ENCODE measurements at places on chromosomes 3 and 15.
A peak's percentile ranks its signal among the peaks of the same experiment; 100 is the strongest.

DNA sequence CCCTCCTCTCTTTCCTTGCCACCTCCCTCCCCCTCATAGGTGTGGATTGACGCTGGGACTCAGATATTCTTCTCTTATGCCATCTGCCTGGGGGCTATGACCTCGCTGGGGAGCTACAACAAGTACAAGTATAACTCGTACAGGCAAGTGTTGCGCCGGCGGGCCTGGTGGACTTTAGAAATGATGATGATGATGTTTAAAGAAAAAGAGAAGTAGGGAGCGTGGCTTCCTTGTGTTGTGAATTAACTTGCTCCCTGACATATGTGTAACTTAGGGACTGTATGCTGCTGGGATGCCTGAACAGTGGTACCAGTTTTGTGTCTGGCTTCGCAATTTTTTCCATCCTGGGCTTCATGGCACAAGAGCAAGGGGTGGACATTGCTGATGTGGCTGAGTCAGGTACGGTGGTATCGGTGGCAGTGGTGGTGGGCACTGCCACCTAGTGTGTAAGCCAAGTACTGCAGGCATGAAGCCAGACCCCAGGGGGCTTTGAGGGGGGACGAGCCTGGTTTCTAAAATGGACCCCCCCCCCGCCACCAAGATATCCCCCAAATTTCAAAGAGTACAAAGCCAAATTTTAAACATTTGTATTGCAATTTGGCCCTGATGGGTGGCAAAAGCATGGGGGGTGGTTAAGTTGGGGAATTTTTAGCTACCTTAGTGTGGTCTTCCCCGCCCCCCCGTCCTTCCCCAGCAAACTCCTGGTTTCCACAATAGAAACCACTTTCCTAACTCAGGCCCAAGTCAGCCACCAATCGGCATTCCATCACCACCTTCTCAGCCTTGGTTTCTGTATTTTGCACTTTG, 65.6 kb downstream of the SLC6A6 start:
- peak; percentile 42 for DNase-seq

DNA sequence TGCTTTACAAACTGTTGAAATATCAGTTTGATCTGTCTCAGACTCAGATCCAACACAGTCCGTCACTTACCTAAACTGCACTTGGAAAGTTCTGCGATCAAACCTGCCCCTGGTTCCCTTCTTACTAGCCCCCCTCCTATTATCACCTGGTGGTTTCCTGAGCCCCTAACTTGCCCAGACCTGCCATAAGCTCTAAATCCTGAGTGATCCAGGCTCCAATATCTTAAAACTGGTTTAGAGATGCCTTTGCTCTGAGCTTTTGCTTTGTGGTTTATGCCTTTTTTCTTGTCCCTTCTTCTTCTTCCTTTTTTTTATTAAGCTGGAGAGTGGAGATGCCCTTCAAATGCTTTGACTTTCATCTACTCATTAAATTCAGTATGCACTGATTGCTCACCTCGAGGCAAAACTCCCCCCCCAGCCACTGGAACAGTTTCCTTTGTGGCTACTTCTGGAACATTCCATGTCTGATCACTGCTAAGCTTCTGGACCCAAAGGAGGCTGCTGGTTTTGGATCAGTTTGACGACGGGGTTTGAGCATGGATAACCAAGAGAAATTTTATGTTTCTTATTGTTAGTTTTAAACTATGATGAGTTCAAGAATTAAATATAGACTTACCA, 3.5 kb upstream of the ITGB5 start:
- DNase-seq = no peak

GRCh38 chr15:57680021-57680420, 26.5 kb upstream of the POLR2M start:
- no peak for DNase-seq

- DNase-seq = no peak
Measured at GRCh38 chr15:22959321-22960101, 20.7 kb downstream of the CYFIP1 start.

DNA sequence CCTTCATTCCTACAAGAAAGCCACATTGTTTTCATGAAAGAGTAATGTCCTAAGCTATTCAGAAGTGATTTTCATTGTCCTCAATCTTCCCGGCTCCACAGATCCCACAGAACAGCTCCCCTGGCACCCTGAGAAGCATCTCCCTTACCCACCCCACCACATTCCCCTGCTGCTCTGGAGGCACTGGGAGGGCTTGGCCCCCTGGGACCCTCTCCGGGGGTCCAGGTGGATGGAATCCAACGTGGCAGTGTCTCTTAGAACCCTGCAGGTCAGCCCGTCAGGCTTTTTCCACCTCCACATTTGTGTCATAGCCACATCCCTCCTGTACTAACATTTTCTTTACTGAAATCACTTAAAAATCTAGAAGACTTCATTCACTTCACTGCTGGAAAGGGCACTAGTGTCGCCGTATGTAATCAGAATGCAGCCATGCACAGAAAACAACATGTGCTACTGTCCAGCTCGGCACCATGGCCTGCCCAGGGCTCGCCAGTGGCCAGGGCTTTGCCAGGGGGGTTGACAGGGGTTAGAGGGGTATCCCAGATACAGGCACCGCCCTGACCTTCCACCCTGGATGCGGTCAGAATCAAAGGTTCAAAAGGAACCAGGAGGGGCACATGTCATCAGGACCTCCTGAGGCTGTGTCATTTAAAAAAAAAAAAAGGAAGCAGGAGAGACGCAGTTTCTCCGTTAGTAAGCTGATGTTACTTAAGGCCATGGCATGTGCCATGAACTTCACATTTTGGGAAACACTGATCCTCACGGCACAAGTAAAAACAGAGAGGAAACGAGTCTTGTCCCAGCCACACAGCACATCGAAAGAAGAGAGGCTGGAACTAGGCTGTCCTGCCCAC, 106.3 kb downstream of the LSM3 start:
- DNase-seq = no peak

DNA sequence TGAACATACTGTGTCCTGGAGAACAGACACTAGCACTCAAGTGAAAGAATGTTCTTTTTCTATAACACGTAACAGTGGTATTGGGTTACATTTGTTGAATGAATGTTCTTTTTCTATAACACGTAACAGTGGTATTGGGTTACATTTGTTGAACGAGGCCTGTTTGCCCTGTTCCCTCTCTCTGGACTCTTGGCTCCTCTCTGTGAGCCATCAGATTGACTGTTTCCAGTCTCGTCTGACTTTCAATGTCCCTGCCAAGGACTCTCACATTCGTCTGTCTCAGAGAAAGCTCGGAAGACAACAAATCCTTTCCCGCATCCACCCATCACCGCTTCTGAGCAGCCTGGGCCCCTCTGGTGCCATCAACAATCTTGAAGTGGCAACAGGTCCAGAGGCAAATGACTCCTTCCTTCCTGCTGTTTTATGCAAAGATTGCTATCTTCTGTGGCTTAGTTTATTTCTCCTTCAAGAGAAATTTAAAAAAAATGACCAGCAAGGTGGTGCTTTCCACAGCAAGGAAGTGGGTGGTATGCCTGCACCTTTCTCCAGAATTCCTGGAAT, 8.0 kb downstream of the TMEM45A start:
- no peak for DNase-seq

DNA sequence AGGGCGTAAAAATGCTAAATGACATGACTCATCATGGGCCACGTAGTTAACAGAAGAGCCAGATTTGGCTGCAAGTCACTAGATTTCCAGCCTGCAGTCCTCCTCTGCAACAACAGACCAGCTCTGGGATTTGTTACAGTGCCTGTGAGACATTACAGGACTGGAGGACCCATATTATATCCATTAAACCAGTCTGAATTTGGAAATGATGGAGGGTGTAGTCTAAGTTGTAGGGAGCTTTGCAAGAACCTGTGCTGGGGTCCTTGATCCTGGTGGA, 10.8 kb downstream of the ZNF774 start:
- DNase-seq = no peak

DNA sequence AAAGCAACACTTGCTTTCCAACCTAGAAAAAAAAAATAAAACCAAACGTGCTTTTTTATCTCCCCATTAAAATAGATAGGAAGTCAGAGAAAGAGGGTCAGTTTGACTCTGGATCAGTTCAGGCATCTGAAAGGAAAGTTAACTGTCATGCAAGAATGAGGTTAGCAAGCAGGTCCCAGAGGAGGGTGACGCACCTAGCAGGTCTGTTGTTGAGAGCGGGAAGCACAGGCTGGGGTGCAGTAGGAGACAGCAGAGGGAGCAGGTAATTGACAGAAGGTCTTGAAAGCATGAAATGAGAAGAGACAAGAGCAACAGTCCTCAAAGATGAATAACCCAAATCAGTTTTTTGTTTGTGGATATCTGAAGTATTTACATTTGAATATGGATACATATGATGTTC, 82.5 kb downstream of the ANO10 start:
- no peak for DNase-seq

DNA sequence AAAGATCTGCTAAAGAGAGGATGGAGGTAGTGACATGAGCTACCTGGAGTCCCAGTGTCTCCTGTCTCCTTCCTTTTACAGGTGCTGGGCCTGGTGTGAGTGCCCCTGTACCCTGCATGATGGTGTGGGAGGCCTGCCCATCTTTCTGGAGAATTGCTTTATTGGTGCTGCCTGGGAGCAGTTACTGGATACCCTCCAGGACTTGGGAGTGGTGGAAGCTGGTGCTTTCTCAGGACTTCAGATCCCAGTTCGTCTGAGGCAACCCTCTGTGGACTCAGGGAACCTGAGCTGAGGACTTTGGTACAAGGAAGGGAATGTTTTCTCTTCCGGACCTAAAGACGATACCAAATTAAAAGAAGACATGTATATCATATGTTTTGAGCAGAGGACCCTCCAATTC, 18.3 kb upstream of the NUDT16 start:
- no peak for DNase-seq

DNA sequence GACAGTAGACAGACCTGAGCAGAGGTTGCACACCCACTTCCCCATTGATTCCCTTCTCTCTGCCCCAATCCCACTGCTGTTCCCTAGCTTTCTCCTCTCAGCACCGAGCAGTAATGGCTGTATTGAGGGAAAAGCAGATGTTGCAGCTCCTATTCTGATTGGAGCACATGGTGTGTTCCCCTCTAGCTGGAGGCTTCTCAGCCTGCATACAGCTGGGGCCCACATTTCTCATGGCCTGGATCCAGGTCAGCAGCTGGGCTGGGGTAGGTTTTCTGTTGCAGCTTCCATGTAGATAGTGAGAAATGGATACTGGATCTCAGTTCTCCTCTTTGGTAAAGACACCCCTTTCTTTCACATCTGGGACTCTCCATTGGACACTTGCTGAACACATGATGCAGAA, 50.1 kb downstream of the RYR3 start:
- DNase-seq = no peak

DNA sequence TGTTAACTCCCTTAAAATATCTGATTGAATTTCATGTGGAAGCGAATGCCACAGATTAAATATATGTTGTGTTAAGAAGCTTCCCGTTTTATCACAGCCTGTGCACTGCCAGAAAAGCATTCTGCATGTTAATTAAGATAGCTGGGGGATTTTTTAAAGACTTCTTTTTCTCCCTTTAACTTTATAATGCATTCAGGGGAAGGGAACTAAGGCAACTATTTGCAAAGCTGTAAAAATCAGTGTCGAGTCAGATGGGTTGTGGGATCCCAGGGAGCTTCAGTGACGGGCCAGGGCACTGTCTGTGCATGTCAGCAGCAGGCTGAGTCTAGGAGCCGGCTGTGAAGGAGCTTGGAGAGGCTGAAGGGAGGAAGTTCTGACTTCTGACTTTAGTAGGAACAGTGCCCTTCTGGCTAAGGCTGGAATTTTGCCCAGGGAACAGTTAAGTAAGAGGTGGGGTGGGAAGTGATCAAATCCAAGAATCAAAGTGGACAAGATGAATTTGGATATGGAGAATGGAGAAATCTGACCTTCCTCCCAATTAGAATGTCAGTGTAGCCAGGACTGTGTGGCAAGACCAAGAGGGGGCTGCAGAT, 77.7 kb downstream of the ABHD5 start:
- DNase-seq = no peak

DNA sequence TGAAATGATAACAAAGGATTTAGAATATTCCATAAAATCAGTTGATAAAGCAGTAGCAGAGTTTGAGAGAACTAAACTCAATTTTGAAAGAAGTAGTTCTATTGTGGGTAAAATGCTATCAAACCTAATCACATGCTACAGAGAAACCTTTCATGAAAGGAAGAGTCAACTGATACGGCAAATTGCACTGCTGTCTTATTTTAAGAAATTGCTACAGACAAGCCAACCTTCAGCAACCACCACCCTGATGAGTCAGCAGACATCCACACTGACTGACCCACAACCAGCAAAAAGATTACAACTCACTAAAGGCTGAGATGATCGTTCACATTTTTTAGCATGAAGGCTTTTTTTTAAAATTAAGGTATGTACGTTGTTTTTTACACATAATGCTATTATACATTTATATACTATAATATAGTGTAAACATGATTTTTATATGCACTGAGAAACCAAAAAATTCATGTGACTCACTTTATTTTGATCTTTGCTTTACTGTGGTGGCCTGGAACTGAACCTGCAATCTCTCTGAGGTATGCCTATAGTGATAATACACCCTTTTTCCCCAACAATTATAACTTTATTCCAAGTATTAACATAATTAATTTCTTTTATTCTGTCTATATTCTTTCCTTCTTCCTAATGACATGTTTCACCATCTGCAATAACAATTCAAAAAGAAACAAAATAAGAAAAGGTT, 109.9 kb downstream of the TBC1D5 start:
- no peak for DNase-seq

GRCh38 chr3:159339131-159339530, 537.3 kb downstream of the MFSD1 start:
- no peak for DNase-seq

GRCh38 chr3:177816667-177817208, 619.5 kb upstream of the TBL1XR1 start:
- no peak for DNase-seq

GRCh38 chr3:51353691-51354090, 31.4 kb upstream of the MANF start:
- DNase-seq = no peak

GRCh38 chr3:9912294-9912935, 4.5 kb upstream of the IL17RC start:
- peak; percentile 76 for DNase-seq

GRCh38 chr3:170426240-170426797, 7.7 kb downstream of the CLDN11 start:
- no peak for DNase-seq

GRCh38 chr3:10993729-10994065, 1.1 kb downstream of the SLC6A1 start:
- DNase-seq = no peak
